ENCODE measurements at places on chromosomes 3 and 15.

- peak; percentile 14 for DNase-seq
Measured at GRCh38 chr3:146218880-146219866, 31.7 kb downstream of the PLSCR4 start.

GRCh38 chr15:23877502-23878412 is 190.7 kb upstream of the NDN start:
- DNase-seq: no peak

GRCh38 chr3:195194559-195195206 is 76.3 kb downstream of the XXYLT1 start:
- DNase-seq: no peak

- DNase-seq: no peak
Measured at GRCh38 chr3:129271674-129272073, 7.0 kb upstream of the HMCES start.

DNA sequence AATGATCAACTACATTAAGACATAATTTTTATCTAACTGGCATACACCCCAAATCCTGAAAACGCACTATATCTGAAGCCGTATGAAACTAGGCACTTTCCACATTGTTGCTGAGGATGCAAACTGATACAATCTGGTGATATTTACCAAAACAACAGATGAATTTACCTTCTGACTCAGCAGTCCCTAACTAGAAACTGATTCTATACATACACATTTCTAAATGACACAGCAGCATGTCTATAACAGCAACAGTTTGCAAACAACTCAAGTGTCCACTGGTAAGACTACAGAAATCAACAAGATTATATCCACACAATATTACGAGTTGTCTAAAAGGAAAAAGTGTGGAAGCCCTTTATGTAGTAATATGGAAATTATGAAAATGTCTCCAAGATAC is 22.9 kb downstream of the SECISBP2L start:
- DNase-seq: no peak

DNA sequence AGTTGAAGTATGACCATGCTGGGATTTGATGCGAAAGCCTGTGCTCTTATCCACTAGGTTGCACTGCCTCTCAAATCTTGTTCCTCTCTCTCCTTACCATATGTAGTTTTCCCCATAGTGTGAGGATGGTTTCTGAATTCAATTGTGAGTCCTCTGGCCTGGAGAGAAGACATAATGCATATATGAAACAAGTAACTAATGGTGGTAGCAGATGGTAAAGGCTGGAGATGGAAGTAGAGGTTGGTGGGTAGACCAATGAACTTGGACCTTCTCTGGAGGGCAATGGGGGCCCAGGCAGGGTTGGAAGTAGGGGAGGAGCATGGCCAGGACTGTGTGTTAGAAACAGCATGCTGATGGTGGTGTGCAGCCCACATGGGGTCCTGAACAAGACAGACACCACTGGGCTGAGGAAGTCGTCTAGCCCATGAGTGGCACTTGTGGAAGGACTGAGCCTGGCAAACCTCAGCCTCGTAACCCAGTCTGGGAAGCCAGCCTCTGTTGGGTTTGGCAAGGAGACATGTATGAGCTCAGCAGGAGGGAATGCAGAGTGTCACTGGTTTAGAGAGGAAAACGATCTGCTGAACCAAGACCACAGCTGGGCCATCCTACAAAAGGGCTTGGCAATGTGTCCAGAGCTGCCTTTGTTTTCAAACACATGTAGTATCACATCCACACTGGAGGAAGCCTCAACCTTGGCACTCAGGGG is 18.5 kb upstream of the LMCD1 start:
- no peak for DNase-seq

DNA sequence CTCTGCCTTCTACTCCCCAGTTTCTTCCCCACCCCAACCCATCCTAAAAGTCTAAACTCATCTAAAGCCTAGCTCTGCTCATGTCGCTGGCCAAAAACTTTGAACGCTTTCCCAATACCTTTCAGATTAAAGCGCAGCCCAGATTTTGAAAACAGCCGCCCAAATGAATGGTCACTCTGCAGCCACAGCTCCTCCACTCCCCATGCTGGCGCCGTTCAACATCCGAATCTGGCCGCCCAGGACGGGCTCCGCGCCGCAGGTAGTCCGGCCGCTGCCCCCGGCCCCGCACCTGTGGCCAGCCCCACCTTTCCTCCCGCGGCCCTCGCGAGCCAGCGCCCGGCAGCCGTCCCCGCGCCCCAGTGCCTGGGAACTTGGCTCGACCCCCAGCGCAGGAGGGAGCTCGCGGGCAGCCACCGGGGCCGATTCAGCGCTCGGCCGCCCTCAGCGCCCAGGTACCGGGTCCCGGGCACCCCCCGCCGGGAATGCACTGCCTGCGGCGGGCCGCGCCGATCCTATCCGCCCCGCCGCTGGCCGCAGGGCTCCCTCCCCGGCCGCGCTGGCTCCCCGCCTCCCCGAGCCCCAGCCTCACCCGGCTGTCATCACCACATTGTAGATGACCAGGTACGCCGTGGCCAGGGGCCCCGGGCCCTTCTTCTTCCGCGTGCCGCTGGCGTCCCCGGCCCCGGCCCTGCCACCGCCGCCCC is 417 bp downstream of the HACD2 start:
- DNase-seq: peak; percentile 24

- DNase-seq: no peak
Measured at GRCh38 chr15:53218666-53219580, 428.8 kb upstream of the ONECUT1 start.

- DNase-seq: no peak
Measured at GRCh38 chr3:132232231-132232792, 84.9 kb upstream of the ACP3 start.

DNA sequence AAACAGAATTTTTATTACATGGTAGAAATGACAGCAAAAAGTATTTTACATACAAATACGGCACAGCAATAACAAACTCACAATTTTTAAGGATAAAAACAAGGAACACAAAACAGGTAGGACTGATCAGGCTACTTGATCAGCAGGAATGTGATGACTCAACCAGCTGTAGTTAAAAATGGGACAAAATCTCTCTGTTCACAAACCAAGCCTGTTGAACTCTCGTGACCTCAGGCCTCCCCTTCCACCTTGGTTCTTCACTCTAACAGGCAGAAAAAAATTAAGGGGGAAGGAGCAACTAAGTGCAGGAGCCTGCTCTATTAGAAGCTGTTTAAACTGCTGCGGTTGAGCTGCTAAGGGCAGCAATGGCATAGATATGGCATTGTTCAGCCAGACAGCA is 18.7 kb downstream of the FBXL22 start:
- DNase-seq: no peak

- no peak for DNase-seq
Measured at GRCh38 chr3:189212681-189213080, 40.9 kb downstream of the TPRG1 start.

- no peak for DNase-seq
Measured at GRCh38 chr15:68344600-68344999, 67.1 kb downstream of the FEM1B start.

DNA sequence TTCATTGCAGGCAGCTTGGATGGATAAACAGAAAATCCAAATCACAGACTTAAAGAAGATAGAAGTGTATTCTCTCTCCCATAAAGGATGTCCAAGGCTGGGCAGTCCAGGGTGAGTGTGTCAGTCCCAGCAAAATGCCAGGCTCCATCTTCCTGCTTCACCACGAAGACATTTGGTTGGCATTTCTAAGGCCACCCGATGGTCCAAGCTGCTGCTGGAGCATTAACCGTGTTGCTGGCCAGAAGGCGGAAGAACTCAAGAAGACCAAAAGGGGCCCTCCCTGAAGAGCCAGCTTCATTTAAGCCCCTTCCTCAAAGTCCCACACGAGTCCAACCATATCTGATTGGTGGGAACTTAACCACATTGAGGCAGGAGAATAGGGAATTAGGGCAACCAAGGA is 3.0 kb upstream of the CYP11A1 start:
- no peak for DNase-seq

DNA sequence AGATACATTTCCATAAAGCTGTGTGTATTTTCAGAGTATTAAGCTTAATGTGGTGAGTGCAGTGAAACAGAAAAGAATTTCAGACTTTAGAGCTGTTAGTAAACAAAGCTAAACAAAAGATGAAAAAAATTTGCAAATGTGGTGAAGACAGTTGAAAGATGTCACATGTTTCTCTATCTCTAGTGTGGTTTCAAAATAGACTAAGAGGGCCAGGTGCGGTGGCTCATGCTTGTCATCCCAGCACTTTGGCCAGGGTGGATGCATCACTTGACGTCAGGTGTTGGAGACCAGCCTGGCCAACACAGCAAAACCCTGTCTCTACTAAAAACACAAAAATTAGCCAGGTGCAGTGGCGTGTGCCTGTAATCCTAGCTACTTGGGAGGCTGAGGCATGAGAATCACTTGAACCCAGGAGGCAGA is 466.0 kb upstream of the NR2F2 start:
- DNase-seq: no peak

DNA sequence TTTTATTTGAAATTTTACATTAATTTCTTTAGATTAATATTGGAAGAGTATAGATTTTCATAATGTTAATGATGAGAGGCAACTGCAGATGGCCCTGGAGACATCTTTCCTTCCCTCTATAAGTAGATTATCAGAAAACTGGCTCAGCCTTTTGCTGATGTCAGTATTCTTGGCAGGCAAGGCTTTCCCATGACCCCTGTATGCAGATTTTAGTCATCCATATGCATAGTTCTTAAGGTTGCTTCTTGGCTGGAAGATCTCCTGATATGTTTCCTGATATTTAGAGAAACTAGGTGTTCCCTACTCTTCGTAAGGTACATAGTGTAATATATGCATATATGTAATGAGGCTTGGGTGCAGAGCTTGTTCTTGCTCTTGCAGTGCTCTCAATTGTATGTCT is 911.4 kb downstream of the EPHA3 start:
- no peak for DNase-seq

- no peak for DNase-seq
Measured at GRCh38 chr3:109548192-109548938, 211.0 kb upstream of the DPPA4 start.

GRCh38 chr3:13231781-13232666 is 158.8 kb upstream of the IQSEC1 start:
- DNase-seq: no peak

DNA sequence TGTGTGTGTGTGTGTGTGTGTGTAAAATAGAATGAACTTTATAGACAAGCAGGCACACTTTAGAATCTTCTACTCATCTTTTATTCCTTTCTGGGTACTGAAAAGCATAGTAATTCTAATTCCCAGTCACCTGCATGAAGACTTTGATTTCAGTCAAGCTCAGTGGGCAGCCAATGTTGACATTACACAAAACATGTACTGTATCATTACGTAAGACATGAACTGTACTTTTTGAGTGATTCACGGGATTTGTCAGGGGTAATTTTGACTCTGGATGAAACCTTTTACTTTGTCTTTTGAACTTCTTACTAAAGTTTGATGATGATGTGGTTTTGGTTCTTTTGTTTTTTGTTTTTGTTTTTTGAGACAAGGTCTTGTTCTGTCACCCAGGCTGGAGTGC is 38.8 kb downstream of the PTPRG start:
- DNase-seq: no peak

GRCh38 chr15:51126842-51127241 is 32.1 kb upstream of the TNFAIP8L3 start:
- DNase-seq: no peak

GRCh38 chr3:5634411-5634810 is 446.9 kb downstream of the EDEM1 start:
- DNase-seq: no peak

- DNase-seq: no peak
Measured at GRCh38 chr3:179760944-179761343, 108.1 kb downstream of the USP13 start.

DNA sequence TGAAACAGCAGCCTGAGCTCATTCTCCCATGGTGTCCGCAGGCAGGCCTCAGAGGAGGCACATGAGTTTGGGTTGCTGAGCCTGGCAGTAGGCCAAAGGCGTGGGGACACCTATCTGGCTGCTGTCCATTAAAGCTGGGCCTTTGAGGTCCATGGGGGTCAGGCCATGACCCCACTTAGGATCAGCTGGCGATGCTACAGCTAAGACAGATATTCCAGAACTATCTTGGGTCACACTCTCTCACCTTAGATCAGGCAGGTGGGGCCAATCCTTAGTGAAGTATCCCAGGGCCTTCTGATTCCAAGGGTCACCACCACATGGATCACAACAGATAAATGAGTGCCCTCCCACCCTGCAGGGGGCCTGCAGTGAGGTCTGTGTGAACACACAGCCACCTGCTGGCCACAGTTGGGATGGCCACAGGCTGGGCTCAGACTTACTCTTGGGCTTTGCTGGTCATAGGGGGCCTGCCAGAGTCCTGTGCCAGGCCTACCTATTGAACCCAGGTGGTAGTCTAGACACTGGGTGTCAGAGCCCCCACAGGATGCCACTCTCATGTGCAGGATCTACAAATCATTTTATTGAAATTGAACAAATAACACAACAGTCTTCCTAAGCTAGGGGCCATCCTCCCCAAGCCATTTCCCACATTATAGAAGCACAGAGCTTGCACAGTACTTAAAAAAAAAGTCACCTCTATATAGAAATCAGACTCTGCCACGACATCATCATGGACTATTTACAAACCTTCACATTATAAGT is 2.0 kb upstream of the HYAL2 start:
- DNase-seq: peak; percentile 55

DNA sequence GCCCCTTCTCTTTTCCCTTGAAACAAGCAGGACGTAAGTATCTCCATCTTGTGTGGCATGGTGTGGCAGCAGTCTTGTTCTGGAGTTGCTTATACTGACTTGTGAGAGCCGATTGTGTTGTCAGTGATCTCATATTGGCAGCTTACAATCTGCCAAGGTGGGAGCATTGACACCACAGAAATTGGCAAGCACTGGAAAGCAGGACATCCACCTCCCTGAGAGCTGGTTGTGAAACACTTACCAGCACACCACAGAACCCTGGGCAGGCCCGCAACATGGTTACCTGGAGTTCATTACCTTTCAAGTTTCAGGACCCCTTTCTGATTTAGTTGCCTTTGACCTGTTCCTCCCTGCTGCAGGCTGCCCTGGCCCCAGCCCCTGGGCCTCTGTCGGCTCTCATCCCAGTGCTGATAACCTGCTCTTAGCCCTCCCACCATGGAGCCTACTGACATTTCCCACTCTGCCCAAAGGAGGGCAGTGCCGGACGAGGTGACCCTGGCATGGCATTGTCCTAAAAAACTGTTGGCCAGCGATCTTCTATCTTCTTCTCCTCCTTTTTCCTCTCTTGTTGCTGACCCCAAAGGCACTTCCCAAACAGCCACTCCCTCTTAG is 10.6 kb upstream of the ATP2B2 start:
- DNase-seq: no peak

GRCh38 chr3:118577055-118577777 is 457.4 kb downstream of the IGSF11 start:
- no peak for DNase-seq

DNA sequence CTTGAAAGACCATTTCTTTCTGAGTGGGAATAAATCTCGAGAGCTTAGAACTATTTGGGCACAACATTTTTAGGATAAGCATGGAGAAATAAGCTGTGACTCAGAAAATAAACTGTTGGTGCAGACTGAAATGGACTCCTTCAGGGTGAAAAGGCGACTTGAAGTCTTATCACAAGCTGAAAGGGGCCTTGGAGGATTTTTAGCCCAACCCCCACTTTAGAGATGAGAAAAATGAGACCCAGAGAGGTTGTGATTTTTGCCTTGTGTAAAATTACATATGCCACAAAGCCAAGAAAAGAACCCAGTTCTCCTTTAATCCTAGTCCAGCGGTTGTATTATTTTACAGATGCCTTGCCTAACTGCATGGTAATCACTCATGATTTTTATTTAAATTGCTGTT is 1.5 kb downstream of the ATP1B3 start:
- DNase-seq: no peak

- peak; percentile 23 for DNase-seq
Measured at GRCh38 chr3:9715764-9716437, 12.3 kb downstream of the CPNE9 start.

Measured in activated CD4-positive, alpha-beta T cell treated with anti-CD3 and anti-CD28 coated beads for 4 hours (primary cell).